ENCODE measurements at places on chromosomes 7 and 10.

DNA sequence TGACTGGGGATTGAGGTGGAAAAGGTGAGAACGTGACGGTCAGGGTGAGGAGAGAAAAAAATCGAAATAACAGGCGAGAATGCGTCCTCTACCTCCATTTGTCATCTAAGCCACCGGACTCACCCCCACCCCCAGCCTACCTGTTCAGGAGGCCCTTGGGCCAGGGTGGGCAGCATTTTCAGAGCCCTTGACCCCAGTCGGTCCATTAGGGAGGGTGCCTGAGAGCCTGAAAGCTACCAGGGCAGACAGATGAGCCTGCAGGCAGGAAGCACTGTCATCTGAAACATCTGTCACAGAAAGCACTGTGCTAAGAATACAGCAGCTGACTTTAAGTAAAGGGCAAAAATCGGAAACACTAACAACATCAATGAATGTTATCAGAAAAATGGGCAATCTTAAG is 47.0 kb downstream of the MAD1L1 start:
- DNase-seq = no peak

DNA sequence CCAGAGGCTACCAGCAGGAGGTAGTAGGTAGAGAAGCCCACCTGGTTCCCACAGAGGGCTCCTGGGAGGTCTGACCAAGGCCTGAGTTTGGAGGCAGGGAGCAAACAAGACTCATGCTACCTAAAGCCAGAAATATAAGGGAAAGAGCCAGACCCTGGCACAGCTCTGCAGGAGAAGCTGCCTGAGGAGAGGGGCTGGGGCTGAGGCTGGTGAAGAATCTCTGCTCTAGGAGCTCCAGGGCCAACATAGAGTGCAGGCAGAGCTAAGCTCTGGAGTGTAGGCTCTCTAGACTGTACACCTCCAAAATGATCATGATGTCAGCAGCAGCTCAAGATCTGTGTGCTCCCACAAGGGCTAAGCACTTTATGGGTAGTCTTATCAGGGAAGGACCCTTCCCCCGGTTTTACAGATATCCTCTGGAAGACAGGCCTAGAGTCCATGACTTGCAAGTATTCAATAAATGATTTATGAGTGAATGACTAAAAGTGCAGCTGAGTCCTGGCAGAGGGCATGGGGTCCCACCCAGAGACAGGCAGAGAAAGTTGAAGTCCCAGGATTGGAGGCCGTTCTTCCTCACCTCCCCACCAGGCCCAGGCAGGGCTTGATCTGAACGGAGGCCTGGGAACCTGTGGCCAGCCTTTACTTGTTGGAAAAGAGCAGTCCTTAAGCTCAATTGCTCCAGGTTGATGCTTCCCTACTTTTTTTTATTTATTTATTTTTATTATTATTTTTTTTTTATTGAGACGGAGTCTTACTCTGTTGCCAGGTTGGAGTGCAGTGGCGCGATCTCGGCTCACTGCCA is 71.5 kb upstream of the LRRC4 start:
- DNase-seq = no peak

DNA sequence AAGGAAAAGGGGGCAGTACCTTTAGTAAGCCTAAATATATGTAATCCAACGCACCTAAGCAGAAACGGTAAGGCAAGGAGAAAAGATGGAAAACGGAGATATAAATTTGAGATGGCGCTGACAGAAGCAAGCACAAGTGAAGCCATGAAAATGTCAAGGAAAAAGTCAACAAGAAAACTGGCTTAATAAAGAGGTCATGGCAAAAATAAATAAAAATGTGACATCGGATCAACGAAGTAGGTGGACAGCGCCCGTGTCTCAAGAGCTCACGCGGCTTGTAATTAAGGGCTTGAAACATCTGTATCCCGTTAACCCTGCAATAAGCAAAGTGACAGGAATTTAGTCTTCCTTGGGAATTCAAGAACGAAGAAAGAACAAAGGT is 611 bp downstream of the NDUFA5 start:
- no peak for DNase-seq

- no peak for DNase-seq
Measured at GRCh38 chr7:39260279-39260844, 282.7 kb downstream of the POU6F2 start.

- DNase-seq = no peak
Measured at GRCh38 chr7:103823084-103823483, 166.4 kb downstream of the RELN start.

GRCh38 chr10:121405549-121405948 is 192.7 kb downstream of the FGFR2 start:
- DNase-seq = no peak

DNA sequence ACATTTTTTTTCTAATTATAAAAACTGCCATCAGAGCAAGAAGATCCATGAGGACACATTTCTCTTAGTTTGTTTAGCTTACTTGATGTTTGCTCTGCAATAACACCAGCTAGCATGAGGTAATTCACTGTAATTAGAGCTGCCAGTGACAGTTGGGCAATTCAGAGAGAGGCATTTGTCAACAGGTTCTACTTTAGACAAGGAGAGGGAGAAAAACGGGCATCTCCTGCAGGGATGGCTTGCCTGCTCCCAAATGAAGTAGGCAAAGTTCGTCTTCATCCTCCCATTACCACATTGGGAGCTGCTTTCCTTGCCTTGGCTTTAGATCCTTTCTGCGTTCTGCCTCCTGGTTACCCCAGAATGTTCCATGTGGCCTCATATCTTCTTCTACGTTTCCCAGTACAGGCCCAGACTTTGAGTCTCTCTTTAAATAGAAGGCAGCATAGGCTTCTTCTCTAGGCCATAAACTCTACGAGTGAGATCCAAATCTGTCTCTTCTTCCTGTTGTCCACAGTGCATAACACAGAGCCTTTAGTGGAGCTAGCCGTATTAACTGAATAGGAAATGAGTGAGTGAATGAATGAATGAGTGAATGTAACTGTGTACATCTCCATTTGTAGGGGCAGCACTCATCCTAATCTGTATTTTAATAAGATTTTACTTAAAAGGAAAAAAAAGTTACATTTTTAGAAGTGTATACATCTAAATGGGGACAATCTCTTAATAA is 21.2 kb downstream of the ASB15 start:
- DNase-seq = no peak

GRCh38 chr10:32540691-32541470 is 94.9 kb downstream of the CCDC7 start:
- no peak for DNase-seq

DNA sequence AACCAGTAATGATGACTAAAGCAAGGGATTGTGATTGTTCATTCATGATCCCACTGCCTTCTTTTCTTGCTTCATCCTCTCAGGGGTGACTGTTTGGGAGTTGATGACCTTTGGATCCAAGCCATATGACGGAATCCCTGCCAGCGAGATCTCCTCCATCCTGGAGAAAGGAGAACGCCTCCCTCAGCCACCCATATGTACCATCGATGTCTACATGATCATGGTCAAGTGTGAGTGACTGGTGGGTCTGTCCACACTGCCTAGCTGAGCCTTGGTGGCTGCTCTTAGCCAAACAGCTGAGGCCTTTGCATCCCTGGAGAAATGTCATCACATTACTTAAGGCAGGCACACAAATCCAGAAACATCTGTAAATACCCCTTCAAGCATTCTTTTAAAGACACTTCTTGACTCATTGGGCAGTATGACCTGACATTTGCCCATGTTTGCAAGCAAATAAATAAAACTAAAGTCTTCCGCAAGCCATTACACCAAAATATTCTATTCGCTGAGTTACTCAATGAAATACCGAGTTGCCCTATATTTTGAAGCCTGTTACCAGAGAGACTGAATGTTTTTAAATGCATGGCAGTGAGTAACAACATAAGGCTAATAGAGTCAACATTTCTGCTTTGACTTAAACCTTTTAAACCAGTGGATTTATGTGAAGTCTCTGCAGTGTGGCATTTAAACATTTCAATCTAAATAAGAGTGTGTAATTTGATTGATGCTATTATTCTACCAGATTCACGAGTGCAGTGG is 166.3 kb upstream of the LANCL2 start:
- DNase-seq = no peak

GRCh38 chr7:601595-602340 is 82.1 kb upstream of the PDGFA start:
- DNase-seq = peak; percentile 72

- DNase-seq = no peak
Measured at GRCh38 chr10:131946321-131946751, 35.4 kb downstream of the BNIP3 start.

- DNase-seq = no peak
Measured at GRCh38 chr10:97539523-97540200, 32.9 kb upstream of the ANKRD2 start.

DNA sequence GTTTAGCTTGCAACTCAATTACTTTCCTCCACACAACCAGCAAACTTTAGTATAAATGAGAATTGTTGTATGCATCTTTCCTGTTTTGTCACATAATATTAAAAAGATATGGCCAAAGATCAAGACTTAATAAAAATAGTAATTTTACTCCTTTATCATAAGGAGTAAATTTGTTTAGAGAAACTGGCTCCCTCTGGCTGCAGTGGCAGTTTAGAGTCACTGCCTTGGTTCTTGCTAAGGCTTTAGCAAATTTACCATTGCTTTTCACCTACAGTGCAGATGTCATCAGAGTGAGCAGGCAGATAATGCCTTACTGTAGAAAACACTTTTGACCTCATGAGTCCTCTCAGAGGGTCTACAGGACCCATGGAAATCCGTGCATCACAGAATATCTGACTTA is 2.6 kb downstream of the PRPF18 start:
- no peak for DNase-seq

- DNase-seq = no peak
Measured at GRCh38 chr10:79403441-79404230, 41.8 kb downstream of the ZCCHC24 start.

DNA sequence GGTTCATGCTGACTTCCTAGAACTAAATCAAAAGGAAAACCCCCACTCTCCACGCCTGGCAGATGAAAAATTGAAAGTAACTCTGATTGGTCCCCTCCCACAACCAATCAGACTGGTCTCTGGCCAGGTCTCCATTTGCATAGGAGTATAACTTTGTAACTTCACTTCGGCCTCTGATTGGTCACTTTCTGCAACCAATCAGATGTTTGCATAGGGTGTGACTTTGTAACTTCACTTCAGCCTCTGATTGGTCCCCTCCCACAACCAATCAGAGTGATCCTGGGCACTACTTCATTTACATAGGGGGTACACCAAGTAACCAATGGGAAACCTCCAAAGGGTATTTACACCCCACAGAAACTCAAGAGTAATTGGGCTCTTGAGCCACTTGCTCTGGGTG is 306.6 kb upstream of the PFKP start:
- no peak for DNase-seq

- DNase-seq = no peak
Measured at GRCh38 chr10:133279326-133280226, 2.9 kb upstream of the ADAM8 start.

DNA sequence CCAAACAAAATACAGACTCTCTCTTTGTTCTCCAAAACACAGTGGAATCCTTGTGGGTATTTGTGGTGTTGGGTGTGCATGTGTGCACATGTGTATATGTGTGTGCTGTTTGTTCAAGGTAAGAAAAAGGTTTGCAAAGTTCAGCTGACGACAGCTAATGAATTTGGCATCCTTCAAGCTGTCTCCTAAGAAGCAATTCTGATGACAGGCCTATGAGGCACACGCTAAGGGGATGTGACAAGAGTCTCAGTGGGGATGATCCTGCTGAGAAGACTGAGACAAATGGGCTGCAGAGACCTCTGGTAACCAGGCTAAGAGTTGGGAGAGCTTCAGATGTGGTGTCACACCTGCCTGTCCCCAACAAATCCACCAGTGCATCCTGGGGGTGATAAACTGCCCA is 26.5 kb upstream of the CELF2 start:
- DNase-seq = no peak

Data from effector CD4-positive, alpha-beta T cell (primary cell).